ENCODE measurements at places on chromosomes 3 and 15.

DNA sequence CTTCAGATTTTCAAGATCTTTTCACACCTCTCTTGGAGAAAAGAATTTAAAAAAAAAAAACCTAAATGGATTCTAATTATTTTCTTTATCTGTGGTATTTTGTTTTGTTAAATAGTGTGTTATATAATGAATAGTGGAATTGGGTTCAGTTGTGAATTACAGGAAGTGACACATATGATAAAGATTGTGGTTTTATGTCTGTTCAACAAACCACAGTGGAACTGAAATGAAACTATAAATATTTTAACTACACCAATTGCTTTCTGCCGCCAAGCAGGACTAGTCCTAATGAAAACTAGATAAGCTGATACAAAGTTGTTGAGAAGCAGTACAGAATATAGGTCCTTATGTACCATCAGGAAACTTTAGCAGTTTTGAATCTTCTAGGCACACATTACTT lies 121.6 kb downstream of the UBE2E2 start:
- H3K27me3 ChIP-seq, result no peaks in the 10 kb centered on the region
- no peak overlapping the region for H3K27ac ChIP-seq
- no peaks in the 10 kb centered on the region for H3K36me3 ChIP-seq
- peaks cover 21% of the 10 kb centered on the region for H3K4me1 ChIP-seq

DNA sequence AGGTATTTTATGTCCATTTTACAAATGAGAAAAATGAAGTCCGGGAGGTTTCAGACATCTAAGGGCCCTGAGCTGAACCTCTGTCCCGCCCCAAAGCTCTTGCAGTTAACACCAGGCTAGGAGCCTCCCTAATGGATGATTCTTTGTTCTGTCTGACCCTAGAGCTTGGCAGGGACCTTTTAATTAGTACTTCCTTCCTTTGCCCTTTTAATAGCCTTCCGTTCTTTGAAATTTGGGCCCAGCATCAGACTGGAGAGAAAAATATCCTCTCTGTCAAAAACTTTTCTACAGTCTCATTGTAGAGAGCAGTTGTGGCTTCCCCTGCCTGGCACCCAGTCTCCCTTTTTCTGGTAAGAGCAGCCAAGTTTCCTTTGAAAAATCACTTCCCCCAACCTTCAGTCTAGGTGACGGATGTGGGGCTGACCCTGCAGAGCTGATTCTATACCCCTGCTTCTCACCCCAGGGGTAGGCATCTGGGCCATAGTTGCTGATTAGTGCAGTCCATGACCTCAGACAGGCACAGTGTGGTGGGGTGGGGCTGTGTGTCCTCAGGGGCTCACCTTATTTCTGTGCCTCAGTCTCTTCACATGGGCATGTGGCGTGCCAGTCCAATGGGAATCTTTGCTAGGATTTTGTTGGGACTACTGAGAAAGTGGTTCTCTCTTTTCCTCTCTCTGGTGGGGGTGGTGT lies 220.4 kb downstream of the ADAMTS9 start:
- DNase-seq, result no peak
- peaks cover 23% of the 10 kb centered on the region for H3K27me3 ChIP-seq
- H3K27ac ChIP-seq, result no peak overlapping the region
- peaks cover 5% of the 10 kb centered on the region for H3K4me1 ChIP-seq
- no peak overlapping the region for H3K4me3 ChIP-seq

GRCh38 chr15:101464256-101464998 lies 25.1 kb downstream of the PCSK6 start:
- no peaks in the 10 kb centered on the region for H3K4me1 ChIP-seq
- no peak overlapping the region for H3K27ac ChIP-seq
- no peaks in the 10 kb centered on the region for H3K36me3 ChIP-seq
- peaks cover 16% of the 10 kb centered on the region for H3K27me3 ChIP-seq

DNA sequence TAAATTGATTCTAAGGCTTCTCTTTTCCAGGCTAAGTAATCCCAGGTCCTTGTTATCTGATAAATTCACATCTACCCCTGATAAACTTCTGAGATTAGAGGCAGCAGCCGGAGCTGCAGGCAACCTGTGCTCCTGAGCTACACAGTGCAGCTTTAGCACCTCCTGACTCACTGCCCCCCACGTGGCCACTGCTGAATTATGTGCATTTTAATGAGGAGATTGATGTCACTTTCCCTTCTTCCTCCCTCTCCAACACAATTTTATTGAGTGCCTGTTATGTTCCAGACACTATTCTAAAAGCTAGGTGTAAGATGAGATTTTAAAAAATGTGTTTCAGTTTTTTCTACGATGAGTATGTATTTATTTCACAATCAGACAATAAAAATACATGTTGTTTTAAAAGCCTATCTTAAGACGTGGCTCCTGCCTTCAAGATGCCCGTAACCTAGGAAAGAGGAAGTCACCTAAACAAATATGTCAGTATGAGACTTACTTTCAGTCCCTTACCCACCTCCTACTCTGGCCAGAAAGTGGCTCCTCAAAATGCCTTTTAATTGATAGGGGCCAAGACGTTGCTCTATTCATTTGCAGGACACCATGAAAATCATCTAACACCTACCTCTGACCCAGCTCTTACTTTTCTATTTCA lies 161.5 kb upstream of the PFN2 start:
- no peaks in the 10 kb centered on the region for H3K36me3 ChIP-seq
- H3K4me1 ChIP-seq, result peaks cover 7% of the 10 kb centered on the region

- H3K4me3 ChIP-seq, result peak overlapping the region; percentile 25
- peak overlapping the region; percentile 12 for H3K27ac ChIP-seq
- no peak for DNase-seq
- peaks cover 10% of the 10 kb centered on the region for H3K36me3 ChIP-seq
- H3K4me1 ChIP-seq, result peaks cover 27% of the 10 kb centered on the region
- H3K27me3 ChIP-seq, result no peaks in the 10 kb centered on the region
These were observed 8.7 kb downstream of the CD86 start for GRCh38 chr3:122063908-122064307.

DNA sequence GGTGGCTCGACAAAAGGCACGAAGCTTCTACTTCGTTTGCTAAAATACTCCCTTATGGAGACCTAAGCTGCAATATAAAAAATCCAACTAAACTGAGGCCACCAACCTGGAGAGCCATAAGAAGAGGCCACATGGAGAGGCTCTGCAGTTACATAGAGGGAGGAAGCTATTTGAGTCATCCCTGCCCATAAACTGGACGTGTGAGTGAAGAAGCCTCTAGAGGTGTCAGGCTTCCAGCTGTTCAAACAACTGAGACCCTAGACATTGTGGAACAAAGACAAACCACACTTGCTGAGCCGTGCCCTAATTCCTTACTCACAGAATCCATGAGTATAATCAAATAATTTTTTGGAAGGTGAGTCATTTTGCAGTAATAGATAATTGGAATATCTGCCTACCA lies 50.2 kb upstream of the GMNC start:
- no peak overlapping the region for H3K27ac ChIP-seq
- peaks cover 2% of the 10 kb centered on the region for H3K27me3 ChIP-seq
- DNase-seq, result no peak
- no peaks in the 10 kb centered on the region for H3K36me3 ChIP-seq
- H3K4me3 ChIP-seq, result no peak overlapping the region

DNA sequence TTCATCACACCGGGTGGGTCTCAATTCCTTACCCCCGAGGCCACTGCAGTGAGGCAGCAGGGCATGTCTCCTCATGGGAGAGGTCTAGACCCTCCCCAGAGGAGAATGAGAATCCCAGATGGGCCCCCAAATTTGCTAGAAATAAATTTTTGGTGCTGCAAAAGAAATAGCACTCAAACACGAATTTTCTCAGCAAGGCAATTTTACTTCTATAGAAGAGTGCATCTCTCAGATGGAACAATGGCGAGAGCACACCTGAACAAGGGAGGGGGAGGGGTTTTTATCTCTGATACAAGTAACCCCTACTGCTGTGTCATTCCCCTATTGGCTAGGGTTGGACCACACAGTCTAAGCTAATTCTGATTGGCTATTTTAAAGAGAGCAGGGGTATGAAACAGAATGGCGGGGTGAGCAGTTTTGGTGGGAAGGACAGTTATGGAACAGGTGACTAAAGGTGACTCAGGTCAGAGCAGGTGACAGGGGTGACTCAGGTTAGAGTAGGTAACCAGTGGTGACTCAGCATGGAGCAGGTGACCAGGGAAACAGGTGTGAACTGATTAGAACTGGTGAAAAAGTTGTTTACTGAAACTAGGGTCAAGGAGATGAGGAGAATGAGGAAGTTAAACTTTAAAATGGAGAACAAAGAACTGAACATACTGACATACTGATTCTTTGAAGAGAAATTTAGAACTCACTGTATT lies 93.0 kb upstream of the WNT7A start:
- no peaks in the 10 kb centered on the region for H3K27me3 ChIP-seq
- no peak overlapping the region for H3K4me3 ChIP-seq

DNA sequence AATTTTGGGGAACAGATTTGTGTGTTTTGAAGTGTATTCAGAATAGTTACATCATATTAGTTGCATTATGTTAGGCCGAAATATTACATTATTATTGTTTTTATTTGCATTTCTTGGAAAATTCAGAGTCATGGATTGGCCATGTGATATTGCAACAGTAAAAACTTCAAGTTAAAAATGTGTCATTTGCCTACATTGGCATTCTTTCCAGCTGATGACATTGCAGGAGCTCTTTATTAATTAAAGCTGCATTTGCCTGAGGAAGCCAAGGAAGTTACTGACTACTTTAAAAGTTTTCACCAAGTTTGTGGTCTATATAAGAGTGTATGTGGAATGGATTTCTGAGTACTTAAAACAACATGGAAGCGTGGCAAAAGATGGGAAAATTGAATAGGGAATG lies 726.4 kb upstream of the SGO1 start:
- no peak overlapping the region for H3K4me3 ChIP-seq
- no peaks in the 10 kb centered on the region for H3K27me3 ChIP-seq
- DNase-seq, result no peak
- no peaks in the 10 kb centered on the region for H3K4me1 ChIP-seq
- no peaks in the 10 kb centered on the region for H3K36me3 ChIP-seq

- H3K4me3 ChIP-seq, result no peak overlapping the region
- no peak overlapping the region for H3K27ac ChIP-seq
- H3K36me3 ChIP-seq, result no peaks in the 10 kb centered on the region
- DNase-seq, result no peak
- H3K4me1 ChIP-seq, result no peaks in the 10 kb centered on the region
These were observed 15.0 kb downstream of the IL17RD start for GRCh38 chr3:57150113-57150581.

- H3K4me3 ChIP-seq, result no peak within 1 kb of the TSS
- no peaks in the 10 kb centered on the region for H3K36me3 ChIP-seq
- peaks cover 6% of the 10 kb centered on the region for H3K27me3 ChIP-seq
- H3K4me1 ChIP-seq, result no peaks in the 10 kb centered on the region
- no peak within 1 kb of the TSS for H3K27ac ChIP-seq
- no peak for DNase-seq
These were observed at the start of gene COL6A5 for GRCh38 chr3:130345487-130346079. Gene COL6A5 (plus strand): TSS chr3:130345672. CDS start chr3:130373639, 27,967 bp downstream.

DNA sequence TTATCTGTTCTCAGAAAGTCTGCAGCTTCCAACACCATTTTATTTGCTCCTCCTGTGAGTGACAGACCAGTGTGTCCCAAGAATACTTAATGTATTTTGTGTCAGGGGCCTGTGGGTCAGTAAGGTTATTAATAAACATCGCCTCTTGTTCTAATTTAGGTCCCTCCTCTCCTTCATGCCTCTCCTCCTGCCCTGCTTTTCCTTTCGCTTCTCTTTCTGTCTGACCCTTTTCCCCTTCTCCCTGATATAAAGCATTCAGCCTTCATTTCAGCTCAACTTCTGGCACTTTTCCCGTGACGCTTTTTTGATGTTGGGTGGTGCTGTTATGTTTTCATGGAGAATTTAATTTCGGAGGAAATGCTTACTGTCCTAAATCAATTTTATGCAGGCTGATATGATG lies 29.7 kb upstream of the NR2F2 start:
- H3K4me1 ChIP-seq, result no peaks in the 10 kb centered on the region
- no peaks in the 10 kb centered on the region for H3K27me3 ChIP-seq
- H3K27ac ChIP-seq, result no peak overlapping the region
- no peak overlapping the region for H3K4me3 ChIP-seq

- H3K27ac ChIP-seq, result peak overlapping the region; percentile 29
- no peak for DNase-seq
- H3K4me3 ChIP-seq, result peak overlapping the region; percentile 22
- no peaks in the 10 kb centered on the region for H3K27me3 ChIP-seq
- H3K36me3 ChIP-seq, result no peaks in the 10 kb centered on the region
These were observed 72.5 kb downstream of the MGLL start for GRCh38 chr3:127749787-127750225.

DNA sequence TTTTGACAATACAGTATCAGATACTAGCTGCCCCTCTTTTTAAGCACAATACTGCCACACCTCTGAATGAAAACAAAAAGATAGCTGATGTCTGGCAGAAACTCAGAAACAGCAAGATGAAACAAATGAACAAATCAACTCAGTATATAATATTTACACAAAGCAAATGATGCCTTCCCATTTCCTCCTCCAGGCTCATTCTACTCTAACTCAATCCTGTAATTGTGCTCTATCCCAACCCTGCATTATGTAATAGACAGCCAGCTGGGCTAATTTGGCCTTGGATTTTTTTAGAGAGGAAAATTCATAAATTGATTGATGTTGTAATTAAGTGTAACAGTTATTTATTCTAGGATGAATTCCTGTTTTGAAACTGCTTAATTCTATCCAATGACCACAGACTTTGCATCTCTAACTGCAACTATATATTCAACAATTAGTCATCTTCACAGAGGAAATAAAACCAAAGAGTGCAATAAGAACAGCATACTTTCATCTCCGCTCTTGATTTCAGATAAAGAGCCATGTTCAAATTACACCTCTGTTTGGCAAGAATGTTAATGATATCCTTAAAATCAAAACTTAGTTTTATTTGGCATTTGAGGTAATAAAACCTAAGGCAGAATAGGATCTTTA lies 6.1 kb downstream of the ATG3 start:
- peaks cover 31% of the 10 kb centered on the region for H3K4me1 ChIP-seq
- H3K4me3 ChIP-seq, result no peak overlapping the region
- peaks cover 11% of the 10 kb centered on the region for H3K36me3 ChIP-seq
- H3K27ac ChIP-seq, result no peak overlapping the region

DNA sequence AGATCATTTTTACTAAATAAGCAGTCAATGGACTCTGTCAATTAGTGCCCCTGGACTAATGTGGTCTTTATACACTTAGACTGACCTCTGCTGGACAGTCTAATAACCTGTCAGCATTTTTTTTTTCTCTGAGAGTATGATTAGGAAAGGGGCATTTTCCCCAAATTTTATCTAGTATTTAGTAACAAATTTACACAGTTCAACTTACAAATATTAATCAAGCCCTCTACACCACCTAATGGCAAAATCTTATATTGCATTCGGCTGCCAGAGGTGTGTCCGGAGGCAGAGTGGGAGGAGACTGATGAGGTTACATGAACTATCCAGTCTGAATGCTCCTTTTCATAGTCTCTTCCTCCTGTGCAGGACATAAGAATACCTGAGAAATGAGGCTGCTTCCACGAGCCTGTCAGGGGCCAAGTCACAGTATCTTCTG lies 36.0 kb upstream of the COLQ start:
- no peak overlapping the region for H3K4me3 ChIP-seq
- H3K4me1 ChIP-seq, result peaks cover 12% of the 10 kb centered on the region
- DNase-seq, result peak; percentile 50
- no peak overlapping the region for H3K27ac ChIP-seq
- peaks cover 6% of the 10 kb centered on the region for H3K36me3 ChIP-seq
- H3K27me3 ChIP-seq, result no peaks in the 10 kb centered on the region
